ENCODE measurements at places on chromosomes 12 and 14. TPM values are rescaled to one million over a fixed set of nuclear protein-coding genes. Genes with fewer than 3 reads are reported as not detected.

DNA sequence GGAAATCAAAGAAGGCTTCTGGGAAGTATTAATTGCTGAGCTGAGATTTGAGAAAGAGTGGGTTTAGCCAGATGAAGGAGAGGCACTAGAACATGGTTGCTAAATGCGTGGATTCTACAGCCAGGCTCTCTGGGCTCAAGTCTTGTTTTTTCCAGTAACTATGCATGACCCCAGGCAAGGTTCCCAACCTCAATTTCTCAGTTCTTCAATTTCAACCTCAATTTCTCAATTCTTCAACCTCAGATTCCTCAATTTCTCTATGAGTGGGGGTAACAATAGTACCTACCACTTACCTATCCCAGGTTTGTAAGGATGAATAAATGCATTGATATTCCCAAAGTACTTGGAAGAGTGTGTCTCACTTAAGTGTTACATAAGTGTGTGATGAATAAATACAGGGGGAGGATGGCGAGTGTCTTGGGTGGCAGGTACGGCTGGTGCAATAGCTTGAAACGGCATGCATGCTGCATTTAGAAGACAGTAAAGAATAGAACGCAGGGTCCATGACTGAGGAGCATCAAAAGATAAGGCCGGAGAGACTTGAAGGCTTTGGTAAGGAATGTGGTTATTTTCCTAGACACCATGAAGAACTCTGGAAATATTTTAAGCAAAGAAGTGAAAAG, 149.1 kb upstream of the ATP2B1 start:
- DNase-seq, result no peak
- no peak overlapping the region for H3K4me3 ChIP-seq
- peaks cover 8% of the 10 kb centered on the region for H3K36me3 ChIP-seq
- H3K27ac ChIP-seq, result peak overlapping the region; percentile 11
- peaks cover 4% of the 10 kb centered on the region for H3K27me3 ChIP-seq

FKBP11 gene
- total RNA-seq, result 101 TPM

GRCh38 chr12:78192979-78193378, 362.3 kb downstream of the NAV3 start:
- H3K27ac ChIP-seq, result no peak overlapping the region
- H3K4me1 ChIP-seq, result no peaks in the 10 kb centered on the region
- no peaks in the 10 kb centered on the region for H3K27me3 ChIP-seq
- H3K36me3 ChIP-seq, result no peaks in the 10 kb centered on the region

ARG2 gene
- total RNA-seq, result 4.3 TPM

- H3K27ac ChIP-seq, result no peak overlapping the region
- peaks cover 17% of the 10 kb centered on the region for H3K4me1 ChIP-seq
- no peak for DNase-seq
- H3K27me3 ChIP-seq, result peaks cover 45% of the 10 kb centered on the region
- no peaks in the 10 kb centered on the region for H3K36me3 ChIP-seq
- no peak overlapping the region for H3K4me3 ChIP-seq
Measured at GRCh38 chr12:51593539-51593938, 2.5 kb downstream of the SCN8A start.

RFX4 gene
- not detected for total RNA-seq

DNA sequence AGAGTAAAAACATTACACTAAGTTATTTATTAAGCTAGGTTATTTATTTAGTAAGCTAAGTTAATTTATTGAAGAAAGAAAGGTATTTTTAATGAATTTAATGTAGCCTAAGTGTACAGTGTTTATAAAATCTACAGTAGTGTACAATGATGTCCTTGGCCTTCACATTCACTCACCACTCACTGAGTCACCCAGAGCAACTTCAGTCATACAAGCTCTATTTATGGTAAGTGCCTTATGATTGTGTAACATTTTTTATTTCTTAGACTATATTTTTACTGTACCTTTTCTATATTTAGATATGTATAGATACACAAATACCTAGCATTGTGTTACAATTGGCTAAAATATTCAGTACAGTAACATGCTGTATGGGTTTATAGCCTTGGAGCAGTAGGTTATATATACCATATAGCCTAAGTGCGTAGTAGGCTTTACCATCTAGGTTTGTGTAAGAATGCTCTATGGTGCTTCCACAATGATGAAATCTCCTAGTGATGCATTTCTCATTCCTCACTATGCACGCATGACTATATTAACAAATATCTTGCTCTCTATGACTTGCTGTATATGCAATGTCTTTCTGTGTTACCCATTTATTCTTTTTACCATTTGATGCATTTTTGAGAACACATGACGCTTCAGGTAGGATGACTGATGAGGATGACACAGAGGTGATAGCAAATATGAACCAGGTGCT, 309.6 kb upstream of the ATXN7L3B start:
- H3K27ac ChIP-seq, result no peak overlapping the region
- no peaks in the 10 kb centered on the region for H3K4me1 ChIP-seq
- DNase-seq, result no peak
- H3K36me3 ChIP-seq, result no peaks in the 10 kb centered on the region
- no peak overlapping the region for H3K4me3 ChIP-seq
- H3K27me3 ChIP-seq, result no peaks in the 10 kb centered on the region

DNA sequence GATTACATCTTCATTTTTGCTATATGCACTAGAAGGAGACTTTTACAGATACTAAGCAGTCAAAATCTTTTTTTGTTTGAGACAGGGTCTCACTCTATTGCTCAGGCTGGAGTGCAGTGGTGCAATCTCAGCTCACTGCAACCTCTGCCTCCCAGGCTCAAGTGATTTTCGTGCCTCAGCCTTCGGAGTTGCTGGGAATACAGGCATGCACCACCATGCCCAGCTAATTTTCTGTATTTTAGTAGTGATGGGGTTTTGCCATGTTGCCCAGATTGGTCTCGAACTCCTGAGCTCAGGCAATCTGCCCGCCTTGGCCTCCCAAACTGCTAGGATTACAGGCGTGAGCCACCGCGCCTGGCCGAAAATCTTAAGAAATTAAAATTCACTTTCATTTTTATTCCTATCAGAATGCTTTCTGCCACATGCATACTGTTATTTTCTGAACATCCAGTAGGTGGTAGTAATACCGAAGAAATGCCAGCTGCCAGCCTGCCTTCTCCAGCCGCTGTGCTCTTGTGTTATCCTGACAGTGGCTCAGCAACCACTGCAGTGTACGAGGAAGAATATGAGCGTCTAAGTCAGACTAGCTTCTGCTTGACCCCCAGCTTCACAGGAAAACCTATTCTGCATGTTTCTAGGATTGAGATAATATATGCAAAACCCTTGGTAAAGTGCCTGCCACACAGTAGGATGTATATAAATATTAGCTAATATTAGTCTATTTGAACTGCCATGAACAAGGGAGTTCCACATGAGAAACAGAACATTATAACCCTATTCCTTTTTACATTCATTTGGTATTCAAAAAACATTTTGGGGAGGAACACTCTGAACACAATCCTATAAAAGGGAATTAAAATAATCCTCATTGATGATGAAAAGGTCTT, 54.2 kb downstream of the RPAP3 start:
- peaks cover 10% of the 10 kb centered on the region for H3K4me1 ChIP-seq
- no peak for DNase-seq
- H3K4me3 ChIP-seq, result no peak overlapping the region
- no peaks in the 10 kb centered on the region for H3K27me3 ChIP-seq
- H3K36me3 ChIP-seq, result no peaks in the 10 kb centered on the region
- H3K27ac ChIP-seq, result no peak overlapping the region

GRCh38 chr14:103846097-103846496, 1.3 kb downstream of the PPP1R13B start:
- H3K36me3 ChIP-seq, result no peaks in the 10 kb centered on the region
- H3K4me3 ChIP-seq, result peak overlapping the region; percentile 84
- no peak overlapping the region for H3K27ac ChIP-seq
- no peaks in the 10 kb centered on the region for H3K27me3 ChIP-seq

CRACR2A gene
- total RNA-seq, result 134 TPM

- peaks cover 25% of the 10 kb centered on the region for H3K4me1 ChIP-seq
- no peak overlapping the region for H3K4me3 ChIP-seq
- no peaks in the 10 kb centered on the region for H3K27me3 ChIP-seq
- H3K27ac ChIP-seq, result no peak overlapping the region
- peaks cover 34% of the 10 kb centered on the region for H3K36me3 ChIP-seq
Measured at GRCh38 chr14:94051115-94051514, 25.0 kb downstream of the OTUB2 start.

GRCh38 chr12:4278329-4279197, 5.0 kb downstream of the CCND2 start:
- peaks cover 65% of the 10 kb centered on the region for H3K4me1 ChIP-seq
- H3K4me3 ChIP-seq, result peak overlapping the region; percentile 99
- DNase-seq, result peak; percentile 52
- peak overlapping the region; percentile 94 for H3K27ac ChIP-seq

- H3K36me3 ChIP-seq, result no peaks in the 10 kb centered on the region
- H3K4me1 ChIP-seq, result peaks cover 3% of the 10 kb centered on the region
- H3K4me3 ChIP-seq, result no peak overlapping the region
- H3K27me3 ChIP-seq, result peaks cover 17% of the 10 kb centered on the region
- DNase-seq, result no peak
Measured at GRCh38 chr14:88380405-88380804, 5.1 kb upstream of the SPATA7 start.

PLCZ1 gene
- total RNA-seq, result not detected

DNA sequence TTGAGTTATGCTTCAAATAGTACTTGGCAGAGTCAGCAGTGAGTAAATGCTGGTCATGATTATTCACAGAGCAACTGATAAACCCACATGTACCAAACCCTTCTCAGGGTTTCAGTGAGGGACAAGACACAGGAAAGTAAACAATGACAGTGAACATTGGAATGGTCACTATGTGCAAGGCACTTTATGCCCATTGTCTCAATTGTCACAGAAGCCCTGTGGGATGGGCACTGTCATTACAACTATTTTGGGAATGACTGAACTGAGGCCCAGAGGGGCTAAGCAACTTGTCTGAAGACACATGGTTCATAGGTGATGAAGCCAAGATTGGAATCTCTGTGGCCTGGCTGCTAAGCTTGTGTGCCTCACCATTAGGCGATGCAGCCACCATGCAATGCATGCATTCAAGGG, 238.5 kb downstream of the RBM19 start:
- no peak for DNase-seq
- H3K27ac ChIP-seq, result no peak overlapping the region
- H3K4me3 ChIP-seq, result no peak overlapping the region
- H3K27me3 ChIP-seq, result peaks cover 4% of the 10 kb centered on the region
- H3K4me1 ChIP-seq, result no peaks in the 10 kb centered on the region
- no peaks in the 10 kb centered on the region for H3K36me3 ChIP-seq

DNA sequence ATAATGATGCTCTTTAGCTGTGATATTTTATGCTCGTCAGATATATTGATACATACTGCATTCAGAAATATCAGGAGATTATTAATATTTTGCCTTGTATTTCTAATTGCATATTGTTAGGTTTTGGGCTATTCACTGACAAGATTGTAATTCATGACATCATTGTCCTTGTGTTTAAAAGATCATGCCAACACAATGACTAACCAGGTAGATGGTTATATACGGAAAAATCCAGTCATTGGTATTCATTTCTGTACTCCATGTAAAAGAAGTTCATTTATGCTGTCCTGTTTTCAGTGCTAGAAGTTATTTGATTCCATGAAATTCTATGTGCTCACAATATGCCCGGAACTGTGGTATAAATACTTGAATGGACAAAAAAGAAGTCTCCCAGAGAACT, 107.5 kb downstream of the KITLG start:
- H3K27me3 ChIP-seq, result no peaks in the 10 kb centered on the region
- H3K4me1 ChIP-seq, result no peaks in the 10 kb centered on the region
- no peak overlapping the region for H3K4me3 ChIP-seq
- no peak for DNase-seq

- H3K4me3 ChIP-seq, result no peak overlapping the region
- H3K36me3 ChIP-seq, result peaks cover 3% of the 10 kb centered on the region
- no peak overlapping the region for H3K27ac ChIP-seq
Measured at GRCh38 chr14:35747379-35747778, 61.7 kb downstream of the RALGAPA1 start.

BIN2 gene
- 115 TPM for total RNA-seq

- H3K36me3 ChIP-seq, result no peaks in the 10 kb centered on the region
- DNase-seq, result peak; percentile 88
- no peak overlapping the region for H3K4me3 ChIP-seq
- no peak overlapping the region for H3K27ac ChIP-seq
- peaks cover 4% of the 10 kb centered on the region for H3K4me1 ChIP-seq
Measured at GRCh38 chr14:51828017-51828797, 32.2 kb upstream of the GNG2 start.

DNA sequence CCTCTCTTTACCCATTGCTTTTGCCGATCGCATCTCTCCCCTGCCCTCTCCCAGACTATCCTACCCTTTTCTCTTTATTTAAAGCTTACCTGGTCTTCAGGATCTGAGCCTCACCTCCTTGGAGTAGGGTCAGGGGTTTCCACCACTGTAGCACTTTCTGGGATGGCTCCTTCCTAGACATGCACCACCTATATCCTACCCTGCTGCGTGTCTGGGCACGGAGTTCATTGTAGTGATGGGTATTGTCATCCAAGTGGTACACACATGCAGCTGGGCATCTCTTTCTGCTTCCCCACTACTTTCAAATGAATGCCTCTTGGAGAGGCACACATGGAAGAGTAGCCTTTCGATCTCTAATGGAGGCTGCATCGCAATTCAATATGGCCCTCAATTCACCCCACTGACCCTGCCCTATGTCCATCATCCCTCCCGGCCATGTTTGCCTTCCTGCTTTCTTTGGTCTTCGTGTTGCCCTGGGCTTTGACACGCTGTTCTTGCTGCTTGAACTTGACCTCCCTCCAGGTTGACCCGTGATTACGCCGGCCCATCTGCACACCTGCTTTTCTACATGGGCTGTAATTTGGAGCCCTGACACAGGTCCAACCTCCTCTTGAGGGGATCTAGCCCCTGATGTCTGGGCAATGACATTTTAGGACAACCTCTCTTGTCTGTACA, 10.9 kb downstream of the SERPINA11 start:
- H3K27me3 ChIP-seq, result peaks cover 9% of the 10 kb centered on the region
- H3K36me3 ChIP-seq, result no peaks in the 10 kb centered on the region
- H3K27ac ChIP-seq, result no peak overlapping the region
- H3K4me3 ChIP-seq, result no peak overlapping the region
- no peak for DNase-seq

HVCN1 gene
- total RNA-seq, result 1.00 TPM

DNA sequence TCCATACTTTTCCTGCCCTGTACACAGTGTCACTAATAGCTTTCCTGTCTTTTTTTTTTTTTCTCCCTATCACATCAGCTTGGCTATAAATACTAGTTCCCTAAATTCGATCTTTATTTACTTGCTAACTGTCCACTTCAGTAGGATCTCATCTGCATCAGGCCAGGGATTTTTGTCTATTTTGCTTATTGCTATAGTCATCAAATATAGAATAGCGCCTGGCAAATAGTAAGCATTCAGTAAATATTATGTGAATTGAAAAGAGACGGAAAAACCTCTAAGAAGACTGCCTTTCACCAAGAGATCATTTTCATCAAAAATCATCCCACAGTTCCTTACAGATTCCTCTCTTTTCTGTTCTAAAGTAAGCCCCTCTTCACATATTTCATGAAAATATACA, 429.1 kb downstream of the FLRT2 start:
- peaks cover 11% of the 10 kb centered on the region for H3K4me1 ChIP-seq
- DNase-seq, result no peak
- H3K27ac ChIP-seq, result no peak overlapping the region
- H3K27me3 ChIP-seq, result no peaks in the 10 kb centered on the region
- H3K36me3 ChIP-seq, result no peaks in the 10 kb centered on the region
- no peak overlapping the region for H3K4me3 ChIP-seq

OR11G2 gene
- not detected for total RNA-seq
